ENCODE measurements at places on chromosomes 5 and 9.

DNA sequence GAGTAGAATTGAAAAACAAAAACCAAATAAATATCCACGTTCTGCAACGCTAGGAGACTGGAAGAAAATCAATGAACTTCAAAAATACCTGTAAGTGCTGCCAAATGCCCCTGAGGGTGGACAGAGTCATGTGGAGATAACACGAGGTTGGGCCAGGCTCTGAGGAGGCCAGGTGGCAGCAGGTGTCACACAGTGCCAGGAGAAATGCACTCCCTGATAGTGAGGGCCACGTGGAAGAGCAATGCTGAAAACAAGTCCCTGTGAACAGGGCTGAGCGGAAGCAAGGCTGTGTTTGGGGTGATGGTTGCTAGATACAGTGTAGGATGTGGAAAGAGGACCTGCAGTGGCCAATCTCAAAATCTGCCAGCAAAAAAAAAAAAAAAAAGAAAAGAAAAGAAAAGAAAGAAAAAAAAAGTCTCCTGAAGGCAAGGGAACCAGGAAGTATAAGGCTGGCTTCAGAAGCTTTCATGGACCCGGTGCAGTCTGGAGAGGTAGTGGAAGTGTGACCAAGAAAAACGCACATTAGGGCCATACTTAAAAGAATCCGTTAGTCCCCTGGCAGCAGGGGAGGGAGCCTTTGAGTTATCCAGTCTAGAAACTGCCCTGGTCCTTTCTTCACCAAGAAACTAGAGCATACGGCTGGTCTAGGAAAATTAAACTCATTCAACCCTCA is 16.8 kb downstream of the C1QTNF3 start:
- DNase-seq = no peak

DNA sequence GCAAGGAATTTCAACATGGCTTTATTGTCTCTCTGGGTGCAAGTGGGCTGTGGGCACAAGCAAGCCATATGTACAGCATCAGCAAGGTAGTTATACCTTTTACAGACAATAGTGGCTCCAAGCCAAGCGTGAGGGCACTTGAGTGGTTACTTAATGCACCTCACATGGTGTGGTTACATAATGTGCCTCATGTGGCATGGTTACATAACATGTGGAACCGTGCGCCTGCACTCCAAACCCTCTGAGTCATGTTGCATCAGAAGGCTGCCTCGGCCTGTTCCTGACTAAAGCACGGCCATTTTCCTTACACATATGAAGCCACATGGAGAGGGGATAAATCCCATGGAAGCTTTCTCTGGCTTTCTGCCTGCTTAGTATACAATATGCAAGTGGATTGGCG is 150.9 kb downstream of the OSTF1 start:
- peak; percentile 34 for DNase-seq

DNA sequence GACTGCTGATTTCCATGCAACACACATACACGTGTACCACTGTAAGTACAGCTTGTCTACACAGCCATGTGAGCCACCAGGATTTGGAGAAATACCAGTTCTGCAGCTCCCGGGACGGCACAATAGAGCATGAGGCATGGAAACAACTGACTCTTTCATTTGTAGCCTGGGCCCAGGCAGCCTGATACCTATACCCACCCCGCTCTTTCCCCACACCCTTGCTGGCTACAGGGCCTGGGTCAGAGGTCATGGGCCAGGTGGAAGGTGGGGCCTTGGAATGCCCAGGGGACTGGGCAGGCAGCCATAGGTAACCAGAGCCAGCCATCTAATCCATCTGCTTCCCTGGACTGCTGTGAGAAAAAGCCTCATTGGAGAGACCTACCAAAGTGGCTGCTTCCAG is 39.0 kb upstream of the ZSWIM6 start:
- DNase-seq = no peak

GRCh38 chr5:104412649-104413240 is 850.2 kb upstream of the NUDT12 start:
- peak; percentile 1 for DNase-seq

DNA sequence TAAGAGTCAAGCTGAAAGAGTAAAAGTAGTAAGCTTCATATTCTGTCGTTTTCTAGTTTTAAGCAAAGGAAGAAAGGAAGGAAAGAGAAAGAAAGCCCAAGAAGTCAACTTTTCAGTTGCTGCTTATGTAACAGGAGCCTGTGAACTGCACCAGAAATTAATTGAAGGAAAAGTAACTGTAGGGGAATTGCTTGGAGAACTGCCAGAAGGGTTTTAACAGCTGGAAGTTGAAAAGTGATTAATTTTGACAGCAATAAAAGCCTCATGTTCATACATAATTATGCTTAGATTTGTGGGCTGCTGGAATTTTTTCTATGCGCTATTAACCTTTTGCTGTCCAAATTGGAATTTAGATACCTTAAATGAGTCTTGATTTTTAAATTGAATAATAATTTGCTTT is 255.7 kb downstream of the ENC1 start:
- no peak for DNase-seq

DNA sequence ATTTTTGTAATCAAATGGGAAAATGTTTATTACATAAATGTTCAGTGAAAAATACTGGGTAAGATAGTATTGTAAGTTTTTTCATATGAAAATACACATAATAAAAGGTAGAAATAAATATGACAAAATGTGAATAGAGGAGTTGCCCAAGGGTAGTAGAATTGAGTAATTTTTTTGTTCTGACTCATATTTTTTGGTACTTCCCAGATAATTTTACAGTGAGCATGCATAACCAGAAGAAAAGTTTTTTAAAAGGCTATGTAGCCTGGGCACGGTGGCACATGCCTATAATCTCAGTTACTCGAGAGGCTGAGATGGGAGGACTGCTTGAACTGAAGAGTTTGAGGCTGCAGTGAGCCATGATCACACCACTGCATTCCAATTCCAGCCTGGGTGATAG is 116.9 kb downstream of the PIP5K1B start:
- DNase-seq = no peak

DNA sequence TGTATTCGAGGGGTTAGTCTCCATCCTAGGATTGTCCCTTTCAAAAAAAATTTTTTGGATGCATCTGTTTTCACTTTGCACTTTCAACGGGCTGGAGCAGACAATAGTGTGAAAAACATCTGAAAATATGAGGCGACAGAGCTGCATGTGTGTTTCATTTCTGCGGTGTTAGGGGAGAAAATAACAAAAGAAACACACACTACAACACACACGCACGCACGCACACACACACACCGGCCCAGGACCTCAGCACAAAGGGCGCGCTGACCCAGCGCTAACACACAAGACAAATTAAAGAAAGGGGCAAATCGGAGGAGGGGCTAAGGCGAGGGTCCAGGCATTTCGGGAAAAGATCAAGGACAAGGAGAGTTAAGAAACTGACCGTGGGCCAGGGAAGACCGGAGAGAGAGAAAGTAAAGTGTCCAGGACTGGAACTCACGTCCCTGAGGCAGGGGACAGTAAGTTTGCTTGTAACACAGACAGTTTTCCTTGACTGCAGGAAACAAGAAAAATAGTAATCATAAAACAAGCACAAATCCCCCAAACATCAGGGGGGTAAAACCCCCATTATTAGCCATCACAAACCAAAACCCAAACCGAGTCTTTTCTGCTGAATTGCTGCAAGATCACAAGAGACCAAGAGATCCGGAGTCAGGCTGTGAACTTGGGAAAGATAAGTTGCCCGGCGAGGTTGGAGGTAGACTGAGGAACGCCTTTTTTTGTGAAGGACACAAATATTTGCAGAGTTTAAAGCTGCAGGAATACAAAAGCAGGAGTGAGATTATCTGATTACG is 302.1 kb downstream of the PARP8 start:
- DNase-seq = no peak

- no peak for DNase-seq
Observed at GRCh38 chr9:86662890-86663468, 284.3 kb downstream of the GAS1 start.

- DNase-seq = no peak
Observed at GRCh38 chr5:100858987-100859545, 44.0 kb downstream of the ST8SIA4 start.

DNA sequence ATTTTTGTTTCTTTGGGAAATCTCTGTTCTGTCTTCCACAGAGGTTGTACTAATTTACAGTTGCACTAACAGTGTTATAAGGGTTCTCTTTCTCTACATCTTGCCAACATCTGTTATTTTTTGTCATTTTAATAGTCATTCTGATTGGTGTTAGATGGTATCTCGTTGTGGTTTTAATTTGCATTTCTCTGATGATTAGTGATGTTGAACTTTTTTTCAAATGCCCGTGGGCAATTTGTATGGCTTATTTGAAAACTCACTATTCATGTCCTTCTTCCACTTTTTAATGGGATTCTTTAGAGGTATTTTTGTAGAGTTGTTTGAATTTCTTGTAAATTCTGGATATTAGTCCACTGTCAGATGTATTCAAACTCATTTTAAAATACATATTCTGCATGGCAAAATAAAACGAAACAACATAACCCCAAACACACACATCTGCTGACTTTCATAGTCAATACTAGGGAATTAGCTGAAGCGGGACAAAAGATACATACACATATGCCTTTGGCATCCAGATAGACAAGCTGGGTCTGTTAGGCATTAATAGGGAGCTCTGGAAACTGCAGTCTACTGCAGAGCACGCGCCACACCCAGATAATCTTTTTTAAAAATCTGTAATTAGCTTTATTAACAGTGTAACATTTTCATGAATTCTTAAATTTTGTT is 5.8 kb upstream of the SPATA31C2 start:
- DNase-seq = no peak

All from common myeloid progenitor, CD34-positive (primary cell).